NCI-H446 treated with DMSO at 0.1 percent for 48 hours (cell line): ENCODE measurements at places on chromosomes 6 and 20.

DNA sequence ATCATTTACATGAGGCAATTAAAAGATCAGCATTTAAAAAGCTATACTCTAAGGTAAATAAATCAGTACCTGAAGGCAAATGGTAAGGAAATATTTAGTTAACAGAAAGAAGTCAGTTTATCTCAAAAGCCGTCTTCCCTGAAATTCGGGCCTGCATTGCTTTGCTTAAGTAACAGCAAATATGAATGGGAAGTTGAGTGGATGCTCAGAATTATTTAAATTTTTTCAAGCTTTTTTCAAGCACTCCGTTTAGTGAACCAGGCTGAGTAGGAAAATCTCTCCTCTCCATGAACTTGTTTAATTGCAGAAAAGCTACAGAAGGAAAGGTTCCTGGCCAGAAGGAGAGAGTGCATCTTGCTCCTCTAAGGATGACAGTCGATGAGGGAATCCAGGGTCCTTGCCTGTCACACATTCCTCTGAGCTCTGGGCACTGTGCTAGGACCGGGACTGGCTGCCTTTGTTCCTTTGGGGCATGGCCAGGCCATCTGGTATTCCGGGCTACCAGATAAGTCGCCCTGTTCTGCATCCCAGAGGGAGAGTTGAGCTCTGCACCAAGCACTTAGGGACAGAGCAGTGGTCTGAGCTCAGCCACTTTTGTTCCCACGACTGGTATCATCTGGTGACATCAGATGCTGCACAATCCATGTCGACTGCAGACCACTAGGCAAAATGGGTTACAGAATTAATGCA lies 77.6 kb downstream of the RIN2 start:
- DNase-seq, result no peak

GRCh38 chr6:121619013-121619412 lies 183.6 kb downstream of the GJA1 start:
- DNase-seq, result no peak

DNA sequence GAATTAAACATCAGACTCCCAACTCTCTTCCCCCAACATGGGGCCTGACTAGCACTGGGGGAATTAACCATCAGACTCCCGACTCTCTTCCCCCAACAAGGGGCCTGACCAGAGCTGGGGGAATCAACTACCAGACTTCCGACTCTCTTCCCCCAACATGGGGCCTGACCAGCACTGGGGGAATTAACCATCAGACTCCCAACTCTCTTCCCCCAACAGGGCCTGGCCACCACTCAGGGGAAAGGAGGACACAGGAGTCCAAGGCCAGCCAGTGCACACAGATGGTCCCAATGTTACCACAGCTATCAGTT lies 13.1 kb downstream of the CST7 start:
- DNase-seq, result no peak

- DNase-seq, result no peak
Measured at GRCh38 chr20:21523281-21523868, 9.5 kb upstream of the NKX2-2 start.

- peak; percentile 31 for DNase-seq
Measured at GRCh38 chr6:105164418-105164817, 15.4 kb downstream of the POPDC3 start.

GRCh38 chr6:129671442-129672340 lies 38.3 kb downstream of the ARHGAP18 start:
- no peak for DNase-seq

DNA sequence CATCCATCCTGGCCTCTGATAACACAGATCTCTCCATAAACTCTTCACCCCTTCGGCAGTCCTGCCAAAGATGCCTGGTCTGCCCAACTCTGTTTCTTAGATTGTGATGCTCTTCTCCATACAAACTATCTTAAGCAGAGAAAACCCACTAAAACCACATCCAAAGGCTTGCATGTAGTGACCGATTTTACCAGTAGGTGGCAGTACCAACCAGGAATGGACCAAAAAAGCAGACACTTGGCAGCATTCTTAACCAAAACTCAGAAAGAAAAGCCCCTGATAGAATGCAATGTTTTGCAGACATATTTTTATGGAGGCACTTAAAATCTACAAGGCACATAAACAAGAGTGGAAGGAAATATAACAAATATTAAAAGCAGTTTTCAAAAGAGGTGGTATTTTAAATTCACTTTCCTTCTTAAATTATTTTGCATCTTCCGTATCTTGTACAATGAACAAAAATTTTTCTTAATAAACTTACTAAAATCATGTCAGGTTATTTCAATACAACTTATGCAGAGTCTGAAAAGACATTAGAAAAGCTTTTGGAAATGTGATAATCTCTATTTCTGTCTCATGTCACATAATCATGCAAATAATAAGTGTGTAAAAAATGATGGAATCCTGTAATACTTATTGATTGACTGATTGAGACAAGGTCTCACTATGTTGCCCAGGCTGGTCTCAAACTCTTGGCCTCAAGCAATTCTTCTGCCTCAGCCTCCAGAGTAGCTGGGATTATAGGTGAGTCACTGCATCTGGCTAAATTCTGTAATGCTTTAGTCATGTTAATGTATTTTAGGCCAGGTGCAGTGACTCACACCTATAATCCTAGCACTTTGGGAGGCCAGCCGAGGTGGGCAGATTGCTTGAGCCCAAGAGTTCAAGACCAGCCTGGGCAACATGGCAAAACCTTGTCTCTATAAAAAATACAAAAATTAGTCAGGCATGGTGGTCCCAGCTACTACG lies 29.4 kb downstream of the LRP11 start:
- peak; percentile 9 for DNase-seq

DNA sequence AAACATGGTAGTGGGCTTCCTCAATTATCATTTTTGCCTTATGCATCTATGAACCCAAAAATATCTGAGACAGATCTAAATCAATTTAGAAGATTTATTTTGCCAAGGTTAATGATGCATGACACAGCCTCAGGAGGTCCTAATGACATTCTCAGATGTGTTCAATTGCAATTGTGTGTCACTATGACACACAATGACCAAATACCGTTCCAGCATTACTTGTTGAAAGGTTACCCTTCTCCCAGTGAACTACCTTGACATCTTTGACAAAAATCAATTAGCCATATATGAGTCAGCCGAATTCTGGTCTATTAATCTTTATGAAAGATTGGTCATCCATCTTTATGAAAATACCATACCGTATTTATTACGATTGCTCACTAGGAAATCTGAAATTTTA lies 592.5 kb upstream of the GJE1 start:
- DNase-seq, result no peak
